GDM1 (cell line): ENCODE measurements at places on chromosomes 13 and 19.

- DNase-seq, result no peak
These were observed 43.8 kb upstream of the GRTP1 start for GRCh38 chr13:113407531-113408393.

- no peak for DNase-seq
These were observed 315.7 kb downstream of the FGF9 start for GRCh38 chr13:21986602-21987001.

DNA sequence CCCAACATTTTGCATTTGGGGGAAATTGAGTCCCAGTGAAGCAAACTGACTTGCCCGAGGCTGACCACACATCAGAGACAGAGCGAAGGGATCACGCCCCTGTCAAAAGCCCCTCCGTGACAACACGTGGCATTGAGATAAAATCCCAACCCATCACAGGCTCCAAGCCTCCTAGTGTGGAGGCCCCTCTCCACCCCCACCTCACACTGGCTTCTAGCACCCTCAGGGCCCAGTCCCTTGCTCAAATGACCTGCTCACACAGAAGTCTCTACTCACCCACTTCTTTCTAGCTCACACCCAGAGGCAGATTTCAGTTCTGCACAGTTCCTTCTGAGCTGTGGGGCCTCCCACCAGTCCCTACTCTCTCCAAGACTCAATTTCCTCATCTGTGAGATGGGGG lies 10.3 kb downstream of the HPN start:
- DNase-seq, result no peak

DNA sequence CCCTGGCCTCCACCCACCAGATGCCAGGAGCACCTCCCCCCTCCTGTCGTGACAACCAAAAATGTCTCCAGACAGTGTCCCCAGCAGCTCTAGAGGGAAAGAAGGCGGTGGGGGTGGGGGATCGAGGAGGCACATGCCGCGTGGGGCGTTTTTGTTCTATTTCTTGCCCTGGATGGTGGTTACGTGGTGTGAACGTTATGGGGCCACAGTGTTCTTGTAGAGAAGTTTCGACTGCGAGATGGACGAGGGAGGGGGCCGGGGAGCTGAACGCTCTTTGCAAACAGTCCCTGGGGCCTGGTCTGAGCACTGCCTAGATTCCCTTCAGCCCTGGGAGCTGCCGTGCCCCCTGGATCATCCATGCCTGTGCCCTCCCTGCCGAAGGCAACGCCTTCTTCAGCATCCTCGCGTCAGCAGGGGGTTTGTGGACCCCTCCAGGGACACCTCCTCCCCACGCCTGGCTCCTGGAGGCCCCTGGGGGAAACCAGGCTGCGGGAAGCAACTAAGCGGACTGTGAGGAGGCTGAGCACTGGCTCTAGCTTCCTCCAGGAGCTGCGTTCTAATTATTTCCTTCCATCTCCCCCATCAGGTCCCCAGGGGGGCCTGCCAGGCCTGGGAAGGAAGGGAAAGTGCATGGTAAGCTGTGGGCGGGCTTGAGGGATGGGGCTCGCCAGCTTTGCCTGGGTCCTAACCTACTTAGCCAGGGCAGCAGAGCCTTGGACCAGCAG lies 131.5 kb downstream of the IER2 start:
- no peak for DNase-seq

DNA sequence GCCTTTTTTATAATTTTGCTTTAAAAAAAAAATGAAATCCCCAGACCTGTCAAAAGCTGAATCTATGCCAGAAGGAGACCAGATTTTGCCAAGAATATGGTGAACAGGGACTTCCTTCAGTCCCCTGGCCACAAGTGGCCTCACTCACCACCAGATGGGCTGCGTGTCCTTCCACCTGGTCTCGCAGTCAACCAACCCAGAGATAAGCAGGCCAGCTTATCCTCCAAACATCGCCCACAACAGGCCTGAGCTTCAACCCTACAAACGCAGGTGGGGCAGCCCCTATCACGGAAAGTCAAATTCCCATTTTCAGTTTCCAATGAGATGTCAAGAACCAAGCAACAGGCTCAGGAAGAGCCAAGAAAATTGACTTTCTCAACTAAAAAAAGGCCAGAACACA lies 30.5 kb downstream of the STK24 start:
- no peak for DNase-seq
